ENCODE measurements at places on chromosomes 1 and 21. TPM values are rescaled to one million over a fixed set of nuclear protein-coding genes. Genes with fewer than 3 reads are reported as not detected.

DNA sequence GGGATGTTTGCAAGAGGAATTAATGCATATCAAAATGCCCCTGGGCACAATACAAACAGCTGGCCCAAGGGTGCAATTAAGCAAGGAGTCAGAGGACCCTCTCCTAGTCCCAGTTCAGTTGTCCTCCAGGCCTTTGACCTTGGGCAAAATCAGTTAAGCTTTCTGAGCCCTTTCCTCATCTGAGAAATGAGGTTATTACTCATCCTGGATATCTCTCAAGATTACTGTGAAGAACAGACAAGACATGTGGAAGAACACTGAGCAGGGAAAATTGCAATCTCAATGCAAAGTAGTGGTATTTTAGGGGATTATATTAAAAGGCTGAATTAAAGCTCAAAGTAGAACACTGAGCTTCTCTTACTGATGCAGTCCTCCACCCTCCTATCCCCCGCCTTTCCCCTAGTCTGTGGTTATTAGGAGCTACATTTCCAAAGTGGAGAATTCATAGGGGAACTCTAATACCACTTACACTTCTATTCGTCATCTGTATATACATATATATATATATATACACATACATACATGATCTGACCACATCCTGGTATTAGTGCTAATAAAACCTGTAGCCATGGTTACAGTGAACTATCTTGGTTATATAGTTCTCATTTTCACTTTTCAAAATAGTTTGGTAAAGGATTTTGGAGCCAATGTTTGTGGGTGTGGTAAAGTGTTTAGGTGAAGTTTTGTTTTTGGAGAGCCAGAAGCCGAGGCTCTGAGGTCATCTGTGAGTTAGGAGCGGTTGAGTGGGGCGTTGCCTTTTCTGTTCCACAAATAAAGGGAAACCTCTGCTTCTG is 18.1 kb downstream of the KIAA0040 start:
- no peak for DNase-seq

- DNase-seq = no peak
Measured at GRCh38 chr21:36502365-36502764, 22.4 kb upstream of the CLDN14 start.

GRCh38 chr1:151714820-151715725 is 1.5 kb downstream of the CELF3 start:
- DNase-seq = no peak

- DNase-seq = no peak
Measured at GRCh38 chr21:23542097-23542496, 2065.2 kb downstream of the MRPL39 start.

DNA sequence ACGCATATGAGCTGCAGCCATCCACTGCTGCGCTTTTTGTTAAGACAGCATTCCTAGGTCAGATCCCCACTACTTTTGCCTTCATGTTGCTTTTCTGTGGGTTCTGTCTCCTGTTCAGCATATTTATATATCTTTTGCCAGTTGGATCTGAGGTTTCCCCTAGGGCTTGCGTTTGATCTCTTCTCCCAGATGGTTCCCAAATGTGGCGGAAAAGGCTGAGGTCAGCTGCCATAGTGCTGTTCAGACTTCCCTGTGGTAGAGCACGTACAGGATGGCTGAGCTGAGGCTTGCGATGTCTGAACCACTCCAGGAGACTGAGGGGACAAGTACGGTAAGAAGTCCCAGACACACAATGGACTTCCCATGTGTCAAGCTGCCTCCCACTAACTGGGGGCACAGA is 39.8 kb downstream of the COL6A1 start:
- no peak for DNase-seq

The KRTAP19-4 gene
- not detected for total RNA-seq
